Stimulated activated CD8-positive, alpha-beta memory T cell treated with anti-CD3 and anti-CD28 coated beads, Interleukin-4, amount 100 ng/mL, for 1 hour (primary cell): ENCODE measurements at places on chromosomes 3 and 15.

- DNase-seq: no peak
Observed at GRCh38 chr3:150828997-150829396, 66.0 kb upstream of the SIAH2 start.

DNA sequence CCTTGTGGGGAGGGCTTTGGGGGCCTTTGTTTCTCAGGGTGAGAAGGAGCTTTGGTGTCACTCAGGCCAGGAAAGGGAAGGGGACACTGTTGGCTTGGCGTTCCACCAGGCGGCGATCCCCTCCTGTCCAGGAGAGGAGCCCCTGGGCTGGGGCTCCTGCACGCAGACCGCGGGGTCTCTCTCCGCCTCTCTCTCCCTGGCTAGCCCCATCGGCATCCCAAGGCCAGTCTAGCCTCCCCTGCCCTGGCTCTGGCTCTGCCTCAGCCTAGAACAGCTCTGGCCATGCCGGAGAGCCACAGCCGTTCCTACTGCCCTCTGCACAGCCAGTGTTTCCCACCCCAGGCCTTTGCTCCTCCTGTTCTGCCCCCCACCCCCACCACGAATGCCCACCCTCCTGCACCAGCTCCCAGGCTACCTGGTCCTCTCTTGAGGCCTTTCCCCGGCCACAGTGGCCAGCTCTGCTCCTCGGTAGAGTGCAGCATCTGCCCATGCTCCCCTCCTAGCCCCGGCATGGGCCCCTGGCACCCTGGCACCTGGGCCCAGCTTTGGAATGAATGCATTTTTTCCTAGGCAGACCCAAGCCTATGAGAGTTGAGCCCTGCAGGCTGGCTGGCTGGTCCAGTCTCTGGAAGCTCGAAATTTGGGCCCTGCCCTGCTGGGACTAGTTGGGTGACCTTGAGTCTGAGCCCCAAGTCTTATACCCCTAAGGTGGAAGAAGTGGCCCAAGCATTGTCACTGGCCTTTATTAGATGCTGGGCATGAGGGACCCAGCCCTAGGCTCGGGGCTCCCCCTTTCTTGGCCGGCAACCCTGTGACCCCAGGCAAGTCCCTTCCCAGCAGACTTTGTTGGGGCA is 2.4 kb downstream of the PLXNA1 start:
- no peak for DNase-seq

DNA sequence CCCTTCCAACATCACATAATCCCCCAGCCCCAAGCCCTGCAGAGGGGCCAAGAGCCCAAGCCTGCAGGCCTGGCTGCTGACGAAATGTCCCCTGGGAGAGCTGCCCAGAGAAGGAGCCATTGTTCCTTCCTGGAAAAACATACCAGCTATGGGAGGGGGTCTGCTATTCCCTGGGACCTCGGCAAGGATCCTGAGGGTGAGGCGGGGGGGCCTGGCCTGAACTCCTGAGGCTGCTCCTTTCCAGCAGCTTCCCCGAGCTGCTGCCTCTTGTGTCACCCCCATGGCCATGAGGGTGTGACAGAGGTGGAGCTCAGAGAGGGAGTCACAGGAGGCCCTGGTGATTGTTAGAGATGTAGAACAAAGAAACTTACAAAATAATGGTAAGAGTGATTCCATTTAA is 12.9 kb downstream of the LOXL1 start:
- no peak for DNase-seq

- no peak for DNase-seq
Observed at GRCh38 chr3:115518100-115518852, 105.0 kb upstream of the GAP43 start.

DNA sequence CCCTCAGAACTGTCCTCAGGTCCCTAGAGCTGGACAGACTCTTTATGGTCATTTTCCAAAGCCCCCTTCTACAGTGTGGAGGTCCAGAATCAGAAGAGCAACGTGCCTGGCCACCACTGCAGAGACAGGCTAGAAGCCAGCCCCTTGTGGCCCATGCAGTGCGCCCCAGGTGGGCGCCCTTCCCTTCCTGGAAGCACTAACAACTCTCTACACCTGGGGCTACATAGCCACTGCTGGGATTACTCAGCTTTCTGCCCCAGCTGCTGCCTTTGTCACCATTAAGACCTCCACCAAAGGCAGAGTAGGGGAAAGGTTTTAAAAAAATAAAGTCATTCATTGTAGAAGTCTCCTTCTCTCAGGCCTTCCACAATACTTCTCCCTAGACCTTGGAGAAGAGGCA is 2.3 kb downstream of the RASGRP1 start:
- no peak for DNase-seq

GRCh38 chr3:42229942-42230688 is 35.9 kb downstream of the CCK start:
- DNase-seq: no peak
